ENCODE measurements at places on chromosomes 6 and 20. TPM values are rescaled to one million over a fixed set of nuclear protein-coding genes. Genes with fewer than 3 reads are reported as not detected.

The CUTA gene
- 77.2 TPM for total RNA-seq

The PTP4A1 gene
- total RNA-seq, result 33.3 TPM

- H3K27ac ChIP-seq, result peak within 1 kb of the TSS; percentile 43
- DNase-seq, result peak; percentile 79
- no peak within 1 kb of the TSS for H3K4me3 ChIP-seq
- no peaks in the 10 kb centered on the region for H3K36me3 ChIP-seq
- no peaks in the 10 kb centered on the region for H3K4me1 ChIP-seq
Measured at GRCh38 chr6:41286544-41287346, at the start of gene TREM1. TSS of gene TREM1 (minus strand) at chr6:41286682. CDS start at chr6:41286655, 27 bp downstream.

- no peak overlapping the region for H3K27ac ChIP-seq
- H3K36me3 ChIP-seq, result no peaks in the 10 kb centered on the region
- H3K4me3 ChIP-seq, result no peak overlapping the region
Measured at GRCh38 chr20:52688345-52688744, 283.8 kb upstream of the TSHZ2 start.

- H3K27ac ChIP-seq, result no peak overlapping the region
- no peak for DNase-seq
- no peaks in the 10 kb centered on the region for H3K4me1 ChIP-seq
- H3K4me3 ChIP-seq, result no peak overlapping the region
Measured at GRCh38 chr6:70700922-70701876, 33.5 kb downstream of the SMAP1 start.

- DNase-seq, result no peak
- H3K36me3 ChIP-seq, result no peaks in the 10 kb centered on the region
- no peaks in the 10 kb centered on the region for H3K4me1 ChIP-seq
- H3K27ac ChIP-seq, result no peak overlapping the region
- H3K27me3 ChIP-seq, result no peaks in the 10 kb centered on the region
- no peak overlapping the region for H3K4me3 ChIP-seq
Measured at GRCh38 chr6:15008269-15008668, 237.6 kb upstream of the JARID2 start.

- H3K4me1 ChIP-seq, result no peaks in the 10 kb centered on the region
- no peak overlapping the region for H3K4me3 ChIP-seq
- no peaks in the 10 kb centered on the region for H3K27me3 ChIP-seq
- no peaks in the 10 kb centered on the region for H3K36me3 ChIP-seq
- no peak overlapping the region for H3K27ac ChIP-seq
Measured at GRCh38 chr6:134216301-134217010, 101.5 kb downstream of the SGK1 start.
